ENCODE measurements at places on chromosomes 5 and 9. TPM values are rescaled to one million over a fixed set of nuclear protein-coding genes. Genes with fewer than 3 reads are reported as not detected.

GRCh38 chr5:139888370-139888769, 92.8 kb downstream of the PSD2 start:
- DNase-seq: no peak

TAF11L12 gene
- polyA plus RNA-seq: not detected

DNA sequence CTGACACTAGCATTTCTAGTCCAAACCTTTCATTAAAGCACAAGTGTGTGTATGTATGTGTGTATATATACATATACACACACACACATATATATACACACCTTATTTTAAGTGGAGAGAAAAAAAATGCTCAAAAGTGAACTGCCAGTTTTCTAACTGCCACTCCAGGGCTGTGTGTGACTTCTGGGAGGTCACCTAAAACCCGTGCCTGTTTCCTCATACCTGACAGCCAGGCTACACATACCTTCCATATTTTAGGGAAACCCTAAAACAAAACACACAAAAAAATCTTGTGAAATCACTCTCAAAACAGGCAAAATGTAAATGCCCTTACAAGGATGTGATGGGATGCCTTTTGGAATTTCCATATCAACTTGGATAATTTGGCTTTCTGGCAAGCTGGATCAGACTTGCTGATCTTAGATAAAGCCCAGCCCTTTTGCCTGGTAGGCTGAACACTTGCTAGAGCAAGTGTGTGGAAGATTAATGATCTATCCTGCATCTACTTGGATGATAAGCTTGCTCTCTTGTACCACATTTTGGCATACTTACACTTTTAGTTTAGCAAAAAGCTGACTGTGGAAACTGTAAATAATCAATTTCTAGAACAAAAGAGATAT, 127.8 kb downstream of the GNAQ start:
- no peak for DNase-seq

- no peak for DNase-seq
These were observed 132.5 kb downstream of the HSD17B3 start for GRCh38 chr9:96169484-96169883.

- no peak for DNase-seq
These were observed 4.7 kb upstream of the PANK3 start for GRCh38 chr5:168583742-168584482.

MVB12B gene
- 7.2 TPM for polyA plus RNA-seq

DNA sequence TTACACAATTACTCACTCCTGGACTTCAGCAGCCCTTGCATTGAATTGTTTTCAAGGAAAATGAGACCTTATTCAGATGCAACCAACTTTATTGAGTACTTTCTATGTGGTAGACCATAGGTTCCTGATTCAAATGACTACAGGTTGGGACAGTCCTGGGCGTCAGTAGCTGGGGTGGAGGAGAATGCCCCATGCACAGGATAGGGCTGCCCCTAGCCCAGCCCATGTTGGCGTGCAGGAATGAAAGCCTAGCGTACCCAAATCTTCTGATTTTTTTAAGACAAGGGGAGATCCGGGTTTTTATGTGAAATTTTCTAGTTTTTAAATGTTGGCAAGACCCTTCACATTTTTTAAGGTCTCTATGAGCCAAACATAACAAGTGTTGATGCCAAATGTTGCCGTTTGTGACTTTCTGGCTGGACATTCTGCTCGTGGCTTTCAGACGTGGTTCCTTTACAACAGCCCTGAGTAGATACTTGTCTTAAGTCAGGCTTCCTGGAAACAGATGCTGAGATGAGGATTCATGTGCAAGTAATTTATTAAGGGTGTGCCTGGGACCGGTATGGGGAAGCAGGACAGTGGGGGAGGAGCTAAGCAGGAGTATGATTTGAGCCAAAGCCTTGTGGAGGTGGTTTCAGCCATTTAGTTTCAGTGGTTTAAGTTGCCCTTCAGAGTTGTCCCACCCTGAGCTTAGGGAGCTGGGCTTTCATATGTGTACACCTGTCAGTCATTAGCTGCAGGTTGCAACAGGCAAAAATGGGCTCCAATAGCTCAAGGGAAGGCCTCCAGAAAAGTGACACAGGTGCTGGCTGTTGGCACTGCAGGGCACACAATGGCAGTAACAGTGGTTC, 154.1 kb downstream of the NTRK2 start:
- DNase-seq: no peak

SPINK4 gene
- polyA plus RNA-seq: not detected

Measured in naive thymus-derived CD8-positive, alpha-beta T cell (primary cell).